ENCODE measurements at places on chromosomes 1 and 21. TPM values are rescaled to one million over a fixed set of nuclear protein-coding genes. Genes with fewer than 3 reads are reported as not detected.

A3GALT2 gene
- total RNA-seq: not detected

DDAH1 gene
- total RNA-seq: 0.16 TPM

ICOSLG gene
- total RNA-seq: 16.7 TPM

THEMIS2 gene
- total RNA-seq: 63.7 TPM

SPATA6 gene
- total RNA-seq: 5.4 TPM

AVPR1B gene
- total RNA-seq: not detected

OPTC gene
- total RNA-seq: not detected

PTPRC gene
- 781 TPM for total RNA-seq

NOS1AP gene
- 0.09 TPM for total RNA-seq

PRAMEF6 gene
- total RNA-seq: not detected

NCAM2 gene
- 0.46 TPM for total RNA-seq

OR2G2 gene
- not detected for total RNA-seq

WNT9A gene
- total RNA-seq: not detected

DNA sequence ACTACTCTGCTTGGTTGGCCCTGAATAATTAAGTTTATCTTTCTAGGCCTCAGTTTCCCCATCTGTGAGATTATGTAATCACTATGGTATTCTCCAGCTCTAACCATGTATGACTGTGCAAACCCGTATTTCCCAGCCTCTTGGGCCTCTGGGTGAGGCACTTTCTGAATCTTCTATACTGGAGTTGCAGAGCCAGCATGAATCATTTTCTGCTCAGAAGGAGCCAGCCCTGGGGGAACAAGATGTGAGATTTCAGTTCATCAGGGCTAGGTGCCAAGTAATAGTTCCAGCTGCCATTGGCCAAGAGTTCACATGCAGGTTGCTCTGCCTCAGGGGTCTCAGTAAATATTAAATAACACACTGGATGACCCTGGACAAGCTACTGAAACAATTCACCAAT lies 47.7 kb upstream of the USP24 start:
- H3K4me3 ChIP-seq: no peak overlapping the region
- peaks cover 2% of the 10 kb centered on the region for H3K27me3 ChIP-seq
- H3K27ac ChIP-seq: no peak overlapping the region
- H3K36me3 ChIP-seq: no peaks in the 10 kb centered on the region
- H3K4me1 ChIP-seq: peaks cover 4% of the 10 kb centered on the region

DNA sequence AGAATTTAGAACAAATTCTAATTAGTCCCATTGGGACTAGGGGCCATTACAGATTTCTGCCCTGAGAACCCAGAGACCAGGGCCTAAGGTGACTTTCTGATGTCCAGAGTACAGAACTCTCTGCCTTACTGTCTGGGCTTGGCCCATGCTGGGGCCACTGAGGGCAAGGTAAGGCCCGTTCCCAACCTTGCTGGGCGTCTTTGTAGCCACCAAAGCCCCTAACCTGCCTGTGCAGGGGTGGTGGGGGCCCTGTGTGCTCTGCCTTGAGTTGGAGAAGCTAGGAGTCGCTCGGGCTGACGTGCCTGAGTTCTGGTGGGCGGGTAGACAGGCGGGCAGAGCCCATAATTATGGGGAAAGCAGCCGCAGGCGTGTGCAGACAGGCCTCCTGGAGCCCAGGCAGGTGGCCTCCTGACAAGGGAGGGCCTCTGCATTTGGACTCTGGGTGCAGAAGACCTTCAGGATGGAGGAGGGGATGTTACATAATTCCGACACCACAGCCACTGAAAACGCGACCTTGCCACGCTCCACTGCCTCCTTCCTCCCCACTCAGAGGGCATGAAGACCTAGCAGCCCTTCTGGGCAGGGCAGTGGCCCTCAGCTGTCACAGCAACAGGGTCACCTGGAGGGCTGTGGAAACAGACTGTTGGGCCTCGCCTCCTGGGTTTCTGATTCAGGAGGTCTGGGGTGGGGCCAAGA lies 239.9 kb upstream of the TMEM51 start:
- no peak overlapping the region for H3K27ac ChIP-seq
- H3K4me3 ChIP-seq: no peak overlapping the region
- H3K36me3 ChIP-seq: no peaks in the 10 kb centered on the region
- DNase-seq: no peak
- H3K4me1 ChIP-seq: no peaks in the 10 kb centered on the region

GRCh38 chr1:99233446-99233845 lies 30.8 kb upstream of the PLPPR4 start:
- H3K27ac ChIP-seq: no peak overlapping the region
- H3K27me3 ChIP-seq: no peaks in the 10 kb centered on the region
- no peaks in the 10 kb centered on the region for H3K4me1 ChIP-seq
- no peak overlapping the region for H3K4me3 ChIP-seq
- H3K36me3 ChIP-seq: no peaks in the 10 kb centered on the region
- DNase-seq: no peak

GRCh38 chr1:94773931-94774422 lies 46.2 kb upstream of the SLC44A3 start:
- H3K27ac ChIP-seq: no peak overlapping the region
- peaks cover 4% of the 10 kb centered on the region for H3K27me3 ChIP-seq
- H3K4me3 ChIP-seq: no peak overlapping the region
- DNase-seq: no peak
- no peaks in the 10 kb centered on the region for H3K36me3 ChIP-seq

GRCh38 chr1:245440922-245441321 lies 286.1 kb downstream of the KIF26B start:
- H3K4me3 ChIP-seq: no peak overlapping the region
- H3K36me3 ChIP-seq: no peaks in the 10 kb centered on the region
- DNase-seq: no peak
- peaks cover 7% of the 10 kb centered on the region for H3K4me1 ChIP-seq
- H3K27me3 ChIP-seq: peaks cover 9% of the 10 kb centered on the region

GRCh38 chr21:32083197-32083596 lies 195.7 kb downstream of the MIS18A start:
- H3K4me1 ChIP-seq: no peaks in the 10 kb centered on the region
- no peaks in the 10 kb centered on the region for H3K36me3 ChIP-seq
- H3K27me3 ChIP-seq: no peaks in the 10 kb centered on the region
- H3K4me3 ChIP-seq: no peak overlapping the region

DNA sequence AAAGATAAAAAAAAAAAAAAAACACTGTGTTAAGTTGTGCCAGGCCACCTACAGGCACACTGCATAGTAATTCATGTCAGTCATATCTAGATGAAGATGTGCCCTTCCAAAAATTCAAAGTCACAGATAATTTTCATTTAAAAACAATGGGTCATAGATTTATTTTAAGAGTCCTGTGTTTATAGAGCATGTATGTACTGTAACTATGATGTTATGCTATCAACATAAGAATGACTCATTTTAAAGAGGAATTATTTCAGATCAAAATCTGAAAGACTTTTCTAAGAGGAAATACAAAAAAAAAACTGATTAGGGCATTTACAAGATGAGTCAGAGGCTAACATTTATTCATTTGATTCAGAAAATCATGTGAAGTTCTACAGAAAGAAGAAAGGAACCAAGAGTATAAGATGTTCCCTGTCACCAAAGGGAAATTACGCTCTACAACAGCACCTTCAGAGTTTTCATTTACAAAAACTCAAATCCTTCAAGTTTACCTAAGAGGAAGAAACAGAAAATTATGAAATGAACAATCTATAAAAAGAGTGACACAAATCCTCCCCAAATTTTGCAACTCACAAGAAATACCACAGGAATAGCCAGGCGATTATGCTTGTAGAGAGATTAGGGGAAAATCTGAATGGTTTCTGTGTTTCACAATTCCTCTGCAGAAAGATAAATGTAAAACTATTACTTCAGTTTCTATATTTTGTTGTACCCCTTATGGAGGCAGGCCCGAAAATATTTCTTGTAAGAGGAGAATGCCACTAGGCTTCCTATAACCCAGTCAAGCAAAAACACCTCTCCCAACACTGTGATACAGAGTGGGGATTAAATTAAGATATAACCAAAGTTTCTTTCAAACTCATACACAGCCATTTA lies 13.8 kb downstream of the TP53BP2 start:
- H3K4me1 ChIP-seq: peaks cover 23% of the 10 kb centered on the region
- DNase-seq: no peak
- H3K4me3 ChIP-seq: no peak overlapping the region
- no peaks in the 10 kb centered on the region for H3K36me3 ChIP-seq
- peak overlapping the region; percentile 71 for H3K27ac ChIP-seq

GRCh38 chr1:30877205-30877912 lies 31.2 kb downstream of the SDC3 start:
- H3K4me1 ChIP-seq: no peaks in the 10 kb centered on the region
- H3K27ac ChIP-seq: no peak overlapping the region
- H3K27me3 ChIP-seq: peaks cover 2% of the 10 kb centered on the region
- H3K4me3 ChIP-seq: no peak overlapping the region

GRCh38 chr1:184162281-184162680 lies 110.8 kb downstream of the TSEN15 start:
- H3K36me3 ChIP-seq: no peaks in the 10 kb centered on the region
- H3K4me1 ChIP-seq: no peaks in the 10 kb centered on the region
- DNase-seq: no peak
- H3K4me3 ChIP-seq: no peak overlapping the region
- H3K27me3 ChIP-seq: no peaks in the 10 kb centered on the region
- H3K27ac ChIP-seq: no peak overlapping the region

GRCh38 chr1:41803656-41804055 lies 115.1 kb downstream of the HIVEP3 start:
- no peaks in the 10 kb centered on the region for H3K27me3 ChIP-seq
- H3K4me1 ChIP-seq: peaks cover 57% of the 10 kb centered on the region
- DNase-seq: no peak
- no peak overlapping the region for H3K4me3 ChIP-seq
- H3K27ac ChIP-seq: peak overlapping the region; percentile 82
- no peaks in the 10 kb centered on the region for H3K36me3 ChIP-seq

GRCh38 chr1:237553078-237553477 lies 337.6 kb downstream of the ZP4 start:
- DNase-seq: no peak
- H3K4me3 ChIP-seq: no peak overlapping the region
- no peaks in the 10 kb centered on the region for H3K27me3 ChIP-seq
- no peaks in the 10 kb centered on the region for H3K4me1 ChIP-seq
- no peak overlapping the region for H3K27ac ChIP-seq

DNA sequence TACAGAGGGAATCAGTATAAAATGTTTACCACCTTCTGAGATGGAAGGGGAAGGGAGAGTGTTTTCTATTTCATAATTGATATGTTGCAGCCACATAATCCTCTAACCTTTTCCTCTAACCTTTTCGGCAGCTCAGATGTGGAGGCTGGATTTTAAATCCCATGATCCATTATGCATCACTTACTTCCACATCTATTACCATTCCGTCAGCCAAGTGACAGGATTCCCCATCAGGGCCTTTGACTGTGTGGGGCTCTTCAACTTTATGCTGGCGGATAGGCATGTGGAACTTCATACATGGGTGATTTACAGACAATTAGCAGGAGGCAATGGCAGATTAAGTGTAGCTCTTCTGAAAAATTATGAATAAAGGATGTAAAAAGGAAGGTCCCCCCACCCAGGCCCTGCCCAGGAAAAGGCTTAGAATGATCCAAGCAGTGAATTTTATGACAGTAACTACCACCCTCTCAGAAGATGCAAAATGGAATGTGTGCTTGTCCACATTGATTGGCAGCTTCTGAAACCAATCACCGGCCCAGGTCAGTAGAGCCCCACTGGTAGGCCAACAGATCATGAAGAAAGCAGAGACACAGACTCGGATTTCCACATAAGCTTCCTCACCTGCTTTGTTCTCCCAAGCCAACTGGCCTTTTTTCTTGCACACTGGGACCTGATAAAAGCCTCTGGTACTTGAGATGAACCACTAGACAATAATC lies 147.0 kb downstream of the ST6GALNAC5 start:
- H3K27me3 ChIP-seq: peaks cover 2% of the 10 kb centered on the region
- H3K36me3 ChIP-seq: no peaks in the 10 kb centered on the region
- no peaks in the 10 kb centered on the region for H3K4me1 ChIP-seq

DNA sequence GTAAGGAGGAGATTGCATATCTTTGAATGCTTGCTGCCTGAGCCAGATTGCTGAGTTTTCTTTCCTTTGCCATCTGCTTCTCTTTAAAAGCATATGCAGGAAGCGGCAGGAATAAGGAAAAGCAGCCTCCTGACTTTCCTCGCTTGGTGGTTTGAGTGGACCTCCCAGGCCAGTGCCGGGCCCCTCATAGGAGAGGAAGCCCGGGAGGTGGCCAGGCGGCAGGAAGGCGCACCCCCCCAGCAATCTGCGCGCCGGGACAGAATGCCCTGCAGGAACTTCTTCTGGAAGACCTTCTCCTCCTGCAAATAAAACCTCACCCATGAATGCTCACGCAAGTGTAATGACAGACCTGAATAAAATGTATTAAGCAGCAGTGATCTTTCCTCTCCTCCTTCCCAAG lies 1.5 kb downstream of the CORT start:
- no peak overlapping the region for H3K27ac ChIP-seq
- no peak overlapping the region for H3K4me3 ChIP-seq
- H3K4me1 ChIP-seq: no peaks in the 10 kb centered on the region
- no peak for DNase-seq
- H3K36me3 ChIP-seq: no peaks in the 10 kb centered on the region
- no peaks in the 10 kb centered on the region for H3K27me3 ChIP-seq

GRCh38 chr1:107899655-107900054 lies 65.3 kb downstream of the VAV3 start:
- no peak overlapping the region for H3K4me3 ChIP-seq
- no peak overlapping the region for H3K27ac ChIP-seq
- no peaks in the 10 kb centered on the region for H3K27me3 ChIP-seq
- H3K4me1 ChIP-seq: peaks cover 8% of the 10 kb centered on the region

GRCh38 chr1:20530901-20531300 lies 21.5 kb upstream of the FAM43B start:
- no peak overlapping the region for H3K4me3 ChIP-seq
- H3K4me1 ChIP-seq: no peaks in the 10 kb centered on the region
- H3K27me3 ChIP-seq: peaks cover 3% of the 10 kb centered on the region
- no peak overlapping the region for H3K27ac ChIP-seq
- no peak for DNase-seq
- H3K36me3 ChIP-seq: no peaks in the 10 kb centered on the region

DNA sequence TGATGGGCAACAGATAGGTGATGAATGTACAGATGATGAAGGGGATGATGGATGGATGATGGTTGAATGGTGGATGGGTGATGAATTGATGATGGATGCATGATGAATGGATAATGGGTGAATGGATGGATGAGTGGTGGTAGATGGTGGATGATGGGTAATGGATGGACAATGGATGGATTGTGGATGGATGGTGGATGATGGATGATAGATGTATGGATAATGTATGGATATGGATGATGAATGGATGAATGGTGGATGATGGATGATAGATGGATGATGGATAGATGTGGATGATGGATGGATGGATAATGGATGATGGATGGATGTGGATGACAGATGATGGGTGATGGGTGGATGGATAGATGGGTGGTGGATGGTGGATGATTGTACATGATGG lies 35.7 kb downstream of the WNT3A start:
- no peak overlapping the region for H3K4me3 ChIP-seq
- peaks cover 5% of the 10 kb centered on the region for H3K4me1 ChIP-seq
- H3K27me3 ChIP-seq: no peaks in the 10 kb centered on the region
- no peak overlapping the region for H3K27ac ChIP-seq

Data from T-cell (primary cell).